ENCODE measurements at places on chromosomes 3 and 15. TPM values are rescaled to one million over a fixed set of nuclear protein-coding genes. Genes with fewer than 3 reads are reported as not detected.

- no peak for DNase-seq
Observed at GRCh38 chr3:98733812-98734281, 29.3 kb upstream of the ST3GAL6 start.

DNA sequence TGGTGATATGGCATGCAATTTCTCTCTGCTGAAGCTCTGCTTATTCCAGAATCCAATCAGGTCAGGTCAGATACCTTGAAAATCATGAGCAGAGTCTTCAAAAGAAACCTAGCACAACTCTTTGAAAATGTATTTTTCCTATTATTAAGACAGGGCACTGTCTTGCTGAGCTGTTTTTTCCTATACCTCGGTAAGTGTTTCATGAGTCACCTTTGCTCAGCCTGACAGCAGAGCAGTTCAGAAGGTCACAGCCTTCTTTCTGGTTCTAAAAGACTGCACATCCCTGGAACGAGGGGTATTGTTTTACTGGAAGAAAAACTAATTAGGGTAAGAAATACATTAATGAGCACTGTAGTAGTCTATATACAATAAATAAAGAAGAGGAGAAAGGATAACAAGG, 422.0 kb downstream of the SOX2 start:
- no peak for DNase-seq

DNA sequence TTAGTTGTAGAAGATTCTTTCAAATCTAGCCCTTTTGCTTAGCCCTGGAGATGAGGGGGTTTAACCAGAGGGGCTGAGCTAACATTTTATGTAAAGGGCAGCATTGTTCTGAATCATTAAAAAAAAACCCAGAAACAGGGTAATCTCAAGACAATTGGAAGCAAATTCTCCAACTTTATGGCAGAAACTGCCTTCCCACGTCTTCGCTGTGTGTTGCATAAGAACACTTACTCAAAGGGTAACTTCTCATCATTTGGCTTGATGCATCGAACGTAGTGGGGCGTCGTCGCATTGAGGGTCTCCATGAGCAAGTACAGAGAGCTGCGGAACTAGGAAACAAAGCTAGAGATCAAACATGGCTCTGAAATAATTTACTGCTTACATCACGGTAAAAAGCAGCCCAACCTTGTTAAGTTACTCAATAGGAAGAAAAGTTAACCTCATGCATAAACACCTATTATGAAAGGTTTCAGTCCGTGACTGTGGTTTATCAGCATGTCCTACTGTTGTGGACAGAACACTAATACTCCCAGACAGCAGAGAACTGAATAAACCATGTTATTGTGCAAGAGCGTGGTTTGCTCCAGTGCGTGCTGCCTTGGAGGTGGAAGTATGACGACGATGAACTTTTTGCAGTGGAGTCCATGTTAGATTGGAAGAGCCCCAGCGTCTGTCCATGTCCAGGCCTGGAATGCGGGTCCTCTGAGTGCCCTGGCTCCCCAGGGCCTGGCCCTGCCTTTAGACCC, 48.7 kb downstream of the MYO5C start:
- DNase-seq = no peak

DNA sequence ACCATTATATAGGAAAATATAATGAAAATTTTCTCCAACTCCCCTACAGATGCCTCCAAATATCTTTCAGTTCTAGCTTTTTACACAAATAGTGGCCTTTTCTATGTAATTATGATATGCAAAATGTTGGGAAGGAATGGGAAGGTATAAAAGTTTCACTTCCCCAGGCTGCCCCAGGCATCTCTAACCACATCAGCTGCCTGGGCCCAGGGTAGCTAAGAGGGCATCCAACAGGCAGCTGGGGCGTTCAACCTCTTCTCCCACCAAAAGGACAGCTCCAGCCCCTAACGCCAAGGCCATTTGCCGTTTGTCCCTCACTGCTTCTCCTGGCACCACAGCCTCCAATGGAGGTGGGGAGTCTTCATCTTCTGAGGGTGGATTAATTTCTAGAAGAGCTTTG, 188.1 kb upstream of the TSC22D2 start:
- no peak for DNase-seq

- DNase-seq = no peak
Observed at GRCh38 chr3:195540511-195540910, 2.6 kb downstream of the PPP1R2 start.

- peak; percentile 87 for DNase-seq
Observed at GRCh38 chr15:88913017-88913849, at the start of gene MFGE8. MFGE8 (minus strand) TSS chr15:88913379; CDS start chr15:88913319, 60 bp downstream.

DNA sequence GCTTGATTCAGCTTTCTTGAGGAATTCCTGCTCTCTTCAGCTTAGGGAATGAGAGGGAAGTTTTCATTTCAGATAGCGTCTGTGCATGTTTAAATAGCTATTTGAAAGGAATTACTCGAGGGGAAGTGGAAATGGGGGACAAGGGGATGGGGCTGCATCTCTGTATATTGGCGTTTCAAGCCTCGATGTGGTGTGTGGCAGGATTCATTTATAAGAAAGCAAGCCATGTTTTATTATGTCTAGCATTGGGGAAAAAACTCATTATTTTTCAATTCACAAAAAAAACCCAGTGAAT, 1.0 kb downstream of the ATP2C1 start:
- no peak for DNase-seq

DNA sequence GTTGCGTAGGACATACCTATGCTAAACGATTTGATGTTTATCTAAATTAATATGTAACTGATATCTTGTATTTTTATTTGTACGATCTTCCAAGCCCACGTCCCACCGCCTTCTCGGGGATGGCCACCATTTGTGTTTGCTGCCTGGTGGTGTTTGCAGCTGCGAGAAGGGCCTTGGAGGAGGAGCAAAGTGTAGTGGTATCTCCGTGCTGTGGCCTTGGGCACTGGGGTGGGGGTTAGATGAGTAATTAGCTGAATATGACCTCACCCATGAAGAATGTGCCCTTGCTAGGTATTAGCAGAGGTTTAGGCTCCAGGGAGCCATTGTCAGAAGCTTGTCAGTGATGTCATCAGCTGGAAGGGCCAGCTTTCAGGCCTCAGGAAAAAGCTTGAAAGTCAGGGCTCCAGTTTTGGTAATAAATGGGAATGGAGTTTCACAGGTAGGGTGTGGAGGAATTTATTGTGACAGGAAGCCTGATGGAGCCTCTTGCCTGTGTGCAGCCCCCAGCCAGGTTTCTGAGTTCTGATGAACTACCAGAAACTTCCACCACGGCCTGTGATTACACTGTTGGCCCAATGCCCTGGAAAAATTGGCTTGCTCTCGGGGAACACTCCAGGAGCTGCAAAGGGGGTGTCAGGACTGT, 41.0 kb downstream of the FLNB start:
- DNase-seq = peak; percentile 29

DNA sequence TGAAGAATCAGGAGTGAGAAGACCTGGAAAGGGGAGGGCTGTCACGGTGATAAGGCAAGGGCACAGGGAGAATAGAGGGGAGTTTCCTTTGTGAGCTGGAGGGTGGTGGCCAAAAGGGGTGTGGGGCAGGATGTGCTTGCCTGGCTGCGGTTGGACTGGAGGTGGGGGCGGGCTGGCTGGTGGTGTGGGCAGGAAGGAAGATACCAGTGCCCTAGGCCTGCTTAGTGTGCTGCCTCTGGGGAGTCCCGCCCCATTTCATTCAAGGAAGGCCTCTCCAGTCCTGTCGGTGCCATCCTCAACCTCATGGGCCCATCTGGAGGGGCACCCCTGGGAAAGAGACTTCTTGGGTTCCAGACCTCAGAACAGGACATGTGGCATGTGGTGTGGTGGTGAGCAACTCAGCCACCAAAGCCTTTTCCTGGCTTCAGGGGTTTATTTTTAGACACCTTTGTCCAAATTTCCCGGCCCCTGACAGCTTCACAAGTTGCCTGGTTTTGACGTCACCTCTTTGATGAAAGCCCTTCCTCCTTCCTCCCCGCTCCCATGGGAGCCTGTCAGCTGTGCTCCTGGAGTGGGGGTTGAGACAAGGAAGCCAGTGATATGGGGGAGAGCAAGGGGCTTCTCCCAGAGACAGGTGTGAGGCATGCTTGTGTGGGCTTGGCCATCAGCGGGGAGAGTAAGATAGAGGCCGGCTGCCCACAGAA, 15.6 kb downstream of the TEX264 start:
- peak; percentile 43 for DNase-seq

- no peak for DNase-seq
Observed at GRCh38 chr15:68047826-68048225, 6.3 kb upstream of the PIAS1 start.

IL5RA gene
- not detected for total RNA-seq

TF gene
- total RNA-seq = 9.2 TPM

All from K562 (cell line).